Fibroblast of skin of left quadriceps (primary cell): ENCODE measurements at places on chromosomes 16 and 17.

- DNase-seq: no peak
Observed at GRCh38 chr17:82457073-82457928, 1.2 kb upstream of the NARF start.

- no peak for DNase-seq
Observed at GRCh38 chr16:4414187-4414917, 2.0 kb downstream of the CORO7 start.

DNA sequence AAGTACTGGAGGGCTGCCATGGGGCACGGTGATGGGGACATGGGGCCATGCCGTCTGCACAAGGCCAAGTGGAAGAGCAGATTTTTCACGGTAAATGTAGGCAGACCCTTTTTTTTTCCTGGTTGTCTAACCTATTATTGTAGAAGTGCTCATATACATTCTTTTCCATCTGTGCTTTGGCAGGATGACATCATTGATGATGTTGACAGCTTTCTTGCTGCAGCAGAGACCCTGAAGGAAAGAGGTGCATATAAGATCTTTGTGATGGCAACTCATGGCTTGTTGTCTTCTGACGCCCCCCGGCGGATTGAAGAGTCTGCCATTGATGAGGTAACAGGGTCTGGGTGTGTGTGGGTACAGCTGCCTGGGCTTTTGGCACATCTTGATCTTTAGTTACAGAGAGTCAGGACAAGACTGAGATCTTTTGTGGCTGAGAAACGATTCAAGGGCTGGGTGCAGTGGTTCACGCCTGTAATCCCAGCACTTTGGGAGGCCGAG lies 23.3 kb upstream of the SLC5A10 start:
- DNase-seq: no peak

DNA sequence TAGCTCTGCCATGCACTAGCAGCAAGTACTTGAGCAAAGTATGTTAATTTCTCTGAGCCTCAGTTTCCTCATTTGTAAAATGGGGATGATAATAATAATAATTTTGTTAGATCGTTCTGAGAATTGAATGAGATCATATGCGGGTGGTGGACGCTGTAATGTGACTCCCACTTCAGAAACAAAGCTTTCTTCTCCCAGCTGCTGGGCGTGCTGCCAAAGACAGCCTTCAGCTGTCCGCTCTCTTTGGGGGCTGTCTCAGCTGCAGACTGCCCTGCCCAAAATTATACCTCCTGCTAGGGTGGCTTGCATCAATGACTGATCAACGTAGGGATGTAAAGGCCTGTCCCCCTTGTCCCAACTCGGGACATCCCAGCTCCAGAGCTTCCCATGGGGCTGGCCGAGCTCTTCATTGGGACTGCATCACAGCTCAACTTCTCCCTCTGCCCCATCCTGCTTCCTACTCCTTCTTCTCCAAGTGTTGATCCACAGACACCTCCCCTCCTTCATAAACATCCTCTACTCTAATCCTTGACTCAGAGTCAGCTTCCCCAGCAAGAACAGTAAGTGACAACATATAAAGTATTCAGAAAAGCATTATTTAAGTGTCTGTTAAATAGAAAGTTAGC lies 30.7 kb upstream of the CDH5 start:
- DNase-seq: peak; percentile 37

- DNase-seq: peak; percentile 81
Observed at GRCh38 chr17:76368545-76368944, 14.8 kb upstream of the PRPSAP1 start.

- DNase-seq: no peak
Observed at GRCh38 chr17:28182559-28182958, 136.4 kb upstream of the TMEM97 start.

GRCh38 chr17:80122926-80123505 lies 21.6 kb downstream of the GAA start:
- no peak for DNase-seq

- no peak for DNase-seq
Observed at GRCh38 chr17:61135782-61136181, 263.9 kb upstream of the TBX2 start.

GRCh38 chr16:647173-647902 lies 1.8 kb upstream of the WDR90 start:
- no peak for DNase-seq

- no peak for DNase-seq
Observed at GRCh38 chr17:29565643-29566472, 979 bp downstream of the ABHD15 start.

DNA sequence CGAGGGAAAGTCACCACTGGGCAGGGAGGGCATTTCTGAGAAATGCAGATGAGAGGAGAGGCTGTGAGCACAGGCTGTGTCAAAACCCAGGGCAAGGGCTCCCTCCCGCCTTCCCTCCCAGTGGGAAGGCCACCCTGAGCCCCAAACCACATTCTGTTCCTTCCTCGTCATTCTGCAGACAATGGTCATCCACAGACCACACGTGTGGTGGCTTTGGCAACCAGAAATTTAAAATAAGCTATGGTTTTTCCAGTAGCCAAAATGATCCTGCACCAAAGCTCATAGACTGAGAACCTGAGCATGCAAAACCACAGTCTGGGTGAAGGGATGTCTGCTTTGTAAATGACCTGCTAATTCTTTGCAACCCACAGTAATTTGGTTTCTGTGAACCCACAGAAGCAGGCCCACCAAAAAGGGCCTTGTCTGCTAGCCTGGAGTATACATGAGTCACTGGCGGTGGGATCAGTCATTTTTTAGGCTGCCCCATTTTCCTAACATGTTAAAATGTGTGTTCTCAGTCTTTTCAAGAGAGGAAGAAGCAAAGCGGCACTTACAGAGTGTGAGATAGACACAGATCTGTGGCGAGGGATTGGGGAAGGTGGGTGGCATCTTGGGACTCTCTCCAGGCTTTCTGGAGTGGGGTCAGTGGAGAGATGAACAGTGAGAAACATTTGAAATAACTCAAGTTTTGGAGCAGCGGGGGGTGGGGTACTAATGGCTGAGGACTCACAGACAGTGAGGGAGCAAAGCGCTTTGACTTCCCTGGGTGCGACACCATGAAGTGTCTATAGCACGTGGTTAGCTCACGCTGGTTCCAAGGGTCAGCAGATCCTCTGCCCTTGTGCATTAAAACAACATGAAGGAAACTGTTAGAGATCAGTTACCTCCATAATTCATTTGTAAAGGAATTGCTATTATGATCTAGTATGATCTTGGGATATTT lies 20.5 kb downstream of the GRB7 start:
- DNase-seq: no peak

- DNase-seq: no peak
Observed at GRCh38 chr17:79125503-79125902, 50.9 kb downstream of the ENGASE start.

- no peak for DNase-seq
Observed at GRCh38 chr17:39306509-39307212, 80.9 kb upstream of the STAC2 start.

DNA sequence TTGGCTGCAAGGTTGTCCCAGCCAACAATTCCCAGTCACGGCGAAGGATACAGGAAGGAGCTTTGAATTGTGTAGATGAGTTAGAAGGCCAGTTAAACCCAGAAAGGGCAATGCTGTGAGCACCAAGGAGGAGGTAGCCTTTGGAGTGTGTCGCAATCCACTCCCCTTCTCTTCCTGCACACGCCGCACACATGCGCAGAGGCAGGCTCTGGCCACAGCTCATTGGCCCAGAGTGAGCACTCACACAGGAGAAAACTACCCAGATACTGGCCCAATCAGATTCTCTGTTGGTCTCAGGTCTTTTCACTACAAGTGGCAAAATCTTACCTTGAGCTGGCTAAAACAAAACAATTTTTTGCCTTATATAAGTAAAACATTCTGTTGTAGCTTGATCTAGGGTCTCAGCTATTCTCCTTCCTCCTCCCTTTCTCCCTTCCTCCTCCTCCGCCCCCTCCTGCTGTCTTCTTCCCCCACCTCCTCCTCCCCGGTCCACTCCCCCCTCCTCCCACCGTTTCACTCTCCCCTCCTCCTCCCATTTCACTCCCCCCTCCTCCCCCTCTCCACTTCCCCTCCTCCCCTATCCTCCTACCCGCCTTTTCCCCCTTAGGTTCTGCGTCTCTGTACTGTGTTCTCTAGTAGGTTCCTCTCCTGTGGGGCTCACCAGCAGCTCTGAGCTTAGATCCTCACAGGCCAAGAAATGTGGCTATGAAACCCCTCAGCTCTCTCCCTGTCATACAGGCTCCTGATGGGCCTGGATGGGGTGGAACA lies 344.9 kb downstream of the CPPED1 start:
- DNase-seq: no peak

- no peak for DNase-seq
Observed at GRCh38 chr16:8818504-8819270, 21.0 kb downstream of the PMM2 start.

DNA sequence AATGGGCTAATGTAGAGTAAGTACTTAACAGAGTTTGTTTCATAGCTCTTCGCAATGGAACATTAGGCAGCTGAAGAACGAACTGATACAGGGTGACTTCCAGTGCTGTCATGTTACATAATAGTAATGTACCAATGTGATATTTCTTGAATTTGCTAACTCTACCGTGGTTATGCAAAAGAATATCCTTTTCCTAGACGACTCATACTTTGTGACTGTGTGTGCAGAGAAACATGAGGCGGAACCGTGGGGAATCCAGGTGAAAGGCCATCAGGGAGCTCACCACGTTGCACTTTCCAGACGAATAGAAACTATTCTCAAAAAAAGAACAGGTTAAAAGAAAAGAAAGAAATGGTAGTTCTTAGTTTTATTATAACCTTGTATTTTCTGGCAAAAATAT lies 13.2 kb downstream of the NOB1 start:
- no peak for DNase-seq

- no peak for DNase-seq
Observed at GRCh38 chr17:80337195-80337895, 76.7 kb downstream of the RNF213 start.

GRCh38 chr17:68205808-68206720 lies 41.8 kb upstream of the AMZ2 start:
- no peak for DNase-seq

DNA sequence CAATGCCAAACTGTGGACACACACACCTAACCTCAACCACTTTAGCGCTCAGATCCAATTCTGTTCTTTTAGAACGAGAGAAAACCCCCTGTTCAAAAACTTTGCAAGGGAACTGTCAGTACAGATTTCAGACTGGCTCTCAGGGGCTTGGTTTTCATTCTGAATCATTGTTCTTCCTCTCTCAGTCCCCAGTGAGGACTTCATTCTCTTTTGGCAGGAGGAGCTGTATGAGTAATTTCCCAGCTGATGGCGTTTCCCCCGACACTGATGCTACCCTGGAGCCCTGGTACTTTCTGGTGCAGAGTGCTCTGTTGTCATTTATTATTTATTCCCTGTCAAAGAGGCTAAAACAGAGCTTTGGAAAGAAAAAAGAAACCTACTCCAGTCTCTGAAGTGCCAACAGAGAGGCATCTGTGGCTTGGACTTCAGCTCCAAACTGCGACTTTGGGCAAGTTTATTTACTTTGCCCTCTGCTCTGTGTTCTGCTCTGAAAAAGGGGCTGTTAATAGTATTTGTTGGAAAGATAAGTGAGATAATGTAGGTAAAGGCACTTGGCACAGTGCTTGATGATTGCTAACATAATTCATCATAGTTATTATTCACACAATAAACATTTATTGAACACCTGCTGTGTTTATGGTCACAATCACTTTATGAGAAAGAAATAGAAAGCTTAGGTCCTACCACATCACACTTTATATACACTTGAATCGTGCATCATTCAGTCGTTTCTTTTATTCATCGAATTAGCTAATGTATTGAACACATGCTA lies 28.3 kb downstream of the ETV4 start:
- no peak for DNase-seq

DNA sequence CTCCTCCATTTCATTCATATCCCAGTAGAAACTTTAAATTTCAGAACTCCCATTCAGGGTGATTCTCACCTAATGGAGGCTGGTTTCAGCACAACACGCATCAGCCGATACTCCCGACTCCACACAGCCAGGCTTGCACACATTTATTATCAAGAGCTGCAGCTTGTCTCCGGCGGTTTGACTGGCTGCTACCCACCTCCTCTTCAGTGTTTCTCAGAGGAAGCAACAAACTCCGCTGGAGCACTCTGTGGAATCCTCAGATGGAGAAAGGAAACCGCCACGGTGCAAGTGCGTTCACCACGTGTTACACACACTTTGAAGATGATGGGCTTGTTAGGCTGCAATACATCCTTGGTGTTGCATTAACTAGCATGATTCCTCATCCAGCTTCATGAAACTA lies 39.7 kb upstream of the NUDT7 start:
- DNase-seq: no peak

DNA sequence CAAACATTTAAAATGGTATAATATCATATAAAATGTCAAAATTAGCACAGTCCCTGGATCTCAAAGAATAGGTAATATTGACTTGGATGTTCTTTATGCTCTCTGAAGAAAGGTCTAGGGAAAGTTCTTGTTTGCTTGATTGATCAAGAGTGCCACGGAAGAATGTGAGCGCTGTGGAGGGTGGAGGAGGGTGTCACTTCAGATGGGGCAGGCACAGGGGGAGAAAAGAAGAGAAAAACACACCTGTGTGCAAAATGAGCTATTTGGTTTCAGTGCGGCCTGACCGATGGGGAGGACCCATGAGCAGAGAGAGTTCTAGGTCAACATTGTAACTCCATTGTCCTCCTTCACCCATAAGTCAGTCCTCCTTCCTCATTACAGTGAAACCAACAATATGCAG lies 8.8 kb upstream of the VPS4A start:
- DNase-seq: no peak

DNA sequence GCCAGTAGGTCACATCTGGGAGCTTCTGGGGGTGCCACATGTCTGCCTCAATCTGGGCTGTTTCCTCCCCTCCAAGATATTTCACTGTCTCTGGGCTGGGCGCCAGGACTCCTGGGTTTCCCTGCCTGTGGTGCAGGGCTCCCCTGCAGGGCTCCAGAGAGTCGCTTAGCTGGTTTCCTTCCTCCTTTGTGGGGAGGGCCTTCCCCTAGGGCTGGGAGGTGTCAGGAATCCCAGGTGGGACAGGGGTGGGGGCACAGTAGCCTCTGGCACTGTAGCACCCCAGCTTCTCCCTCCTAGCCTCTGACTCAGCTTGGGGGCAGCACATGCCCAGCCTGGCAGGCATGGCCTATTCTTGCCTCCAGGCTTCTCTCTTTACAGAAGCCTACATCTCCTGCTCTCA lies 2.6 kb downstream of the RARA start:
- DNase-seq: no peak

DNA sequence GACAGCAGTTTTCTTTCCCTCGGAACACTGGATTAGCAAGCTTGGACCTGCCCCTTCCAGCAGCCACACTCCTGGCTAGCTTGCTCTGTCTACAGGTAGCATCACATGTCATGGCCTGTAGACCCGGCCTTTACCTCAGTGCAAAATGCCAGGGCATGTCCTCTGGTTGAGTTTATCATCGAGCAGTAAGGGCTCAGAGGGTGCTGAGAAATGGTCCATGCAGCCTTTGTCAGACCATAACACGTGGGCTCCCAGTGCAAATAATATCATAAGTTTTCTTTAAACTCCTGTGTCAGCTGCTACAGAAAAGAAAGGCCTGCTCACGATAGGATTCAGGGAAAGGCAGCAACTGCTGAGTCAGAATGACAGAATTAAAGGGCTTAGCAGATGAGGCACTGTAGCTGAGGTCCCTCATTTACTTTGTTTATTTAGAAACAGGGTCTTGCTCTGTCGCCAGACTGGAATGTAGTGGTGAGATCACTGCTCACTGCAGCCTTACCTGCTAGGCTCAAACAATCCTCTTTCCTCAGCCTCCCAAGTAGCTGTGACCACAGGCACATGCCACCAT lies 8.0 kb upstream of the GNA13 start:
- DNase-seq: peak; percentile 23

GRCh38 chr17:76667786-76668453 lies 24.4 kb upstream of the ST6GALNAC1 start:
- no peak for DNase-seq
